ENCODE measurements at places on chromosomes 3 and 15. TPM values are rescaled to one million over a fixed set of nuclear protein-coding genes. Genes with fewer than 3 reads are reported as not detected.

GOLGA6A gene
- total RNA-seq = not detected

- no peak for DNase-seq
Measured at GRCh38 chr3:17980863-17981262, 238.4 kb upstream of the TBC1D5 start.

- DNase-seq = no peak
Measured at GRCh38 chr3:131981323-131981722, 53.5 kb downstream of the CPNE4 start.

TBC1D5 gene
- 90.1 TPM for total RNA-seq

BCHE gene
- 0.33 TPM for total RNA-seq

CFAP20DC gene
- 2.4 TPM for total RNA-seq

GRCh38 chr15:90558171-90558573 is 28.4 kb downstream of the CRTC3 start:
- DNase-seq = no peak

DNA sequence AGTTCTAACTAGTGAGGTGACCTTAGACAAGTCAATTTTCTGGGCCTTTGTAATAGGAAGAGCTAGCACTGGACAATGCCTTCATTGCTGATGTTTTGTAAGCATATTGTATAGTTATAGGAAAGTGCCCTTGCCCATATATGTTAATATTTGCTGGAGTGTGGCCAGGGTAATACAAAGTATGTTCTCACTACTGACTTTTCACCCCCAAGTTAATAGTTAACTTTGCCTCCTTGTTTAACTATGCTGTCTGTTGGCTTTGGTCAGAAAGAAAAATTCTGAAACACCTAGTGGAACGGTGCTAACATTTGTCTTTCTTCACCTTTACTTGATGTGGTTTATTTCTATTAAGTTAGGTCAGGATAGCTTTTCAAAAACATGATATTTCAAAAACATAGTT is 287.4 kb upstream of the CTNNB1 start:
- DNase-seq = no peak

LRRIQ4 gene
- total RNA-seq = 0.15 TPM

CCDC9B gene
- 9.4 TPM for total RNA-seq

DNA sequence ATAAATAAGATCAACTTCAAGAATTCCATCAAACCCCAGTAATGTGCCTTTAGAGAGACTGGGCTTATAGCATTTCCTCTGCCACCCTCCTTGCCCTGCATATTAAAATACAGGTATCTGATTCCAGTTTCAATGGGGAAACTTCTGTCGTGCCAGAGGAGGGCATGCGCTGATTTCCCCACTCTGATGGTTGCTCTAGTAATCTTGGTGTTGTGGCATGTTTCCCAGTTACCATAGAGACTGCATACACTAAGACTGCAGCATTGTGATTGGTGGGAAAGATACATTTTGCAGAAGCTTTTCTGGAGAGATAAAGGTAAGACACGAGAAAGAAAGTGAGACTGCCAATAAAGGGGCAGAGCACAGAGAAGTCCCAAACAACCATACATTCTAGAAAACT is 225.6 kb downstream of the TIGIT start:
- no peak for DNase-seq

DNA sequence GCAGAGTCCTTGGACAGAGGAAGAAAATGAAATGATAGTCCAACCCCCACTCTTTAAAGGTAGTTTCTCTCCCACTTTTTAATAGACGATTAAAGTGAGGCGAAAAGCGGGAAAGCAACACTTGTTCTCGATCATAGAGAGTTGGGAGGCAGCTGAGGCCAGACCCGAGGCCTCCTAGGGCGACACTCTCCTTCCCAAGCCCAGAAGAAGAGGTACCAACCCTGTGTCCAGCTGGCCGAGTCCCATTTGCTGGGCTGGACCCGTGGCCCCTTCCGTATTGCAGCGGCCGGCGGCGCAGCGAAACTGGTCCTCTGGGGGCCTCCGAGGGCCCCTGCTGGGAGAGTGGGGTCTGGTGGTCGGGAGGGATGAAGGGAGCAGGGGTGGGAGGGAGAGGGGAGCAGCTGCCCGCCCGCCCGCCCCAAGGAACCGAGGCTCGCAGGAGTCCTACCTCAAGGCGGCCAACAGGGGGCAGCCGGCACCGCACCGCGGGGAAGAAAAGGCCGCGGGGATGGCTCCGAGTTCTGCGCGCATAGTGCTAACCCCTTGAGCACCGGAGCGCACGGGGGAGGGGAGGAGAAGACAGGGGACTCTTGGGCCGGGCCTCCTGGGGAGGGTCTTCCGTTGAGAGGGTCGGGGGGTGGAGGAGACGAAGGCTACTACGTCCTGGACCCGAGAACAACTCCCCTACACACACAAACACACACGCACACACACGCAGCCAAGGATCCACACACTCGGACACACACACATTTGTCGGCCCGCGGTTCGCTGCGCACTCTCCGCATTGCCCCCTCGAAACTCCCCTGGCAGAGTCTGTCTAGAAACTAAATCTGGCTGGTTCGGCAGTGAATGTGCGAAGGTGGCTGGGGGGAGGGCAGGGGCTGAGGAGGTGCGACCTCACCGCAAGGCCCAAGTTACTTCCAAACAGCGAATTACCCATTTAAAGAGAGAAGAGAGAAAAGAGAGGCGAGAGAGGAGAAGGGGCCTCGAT is 2.0 kb downstream of the WNT5A start:
- peak; percentile 86 for DNase-seq

GRCh38 chr3:196941729-196942225 is 551 bp downstream of the NCBP2 start:
- DNase-seq = peak; percentile 41

GRCh38 chr3:119912220-119912619 is 130.3 kb downstream of the NR1I2 start:
- no peak for DNase-seq

DNA sequence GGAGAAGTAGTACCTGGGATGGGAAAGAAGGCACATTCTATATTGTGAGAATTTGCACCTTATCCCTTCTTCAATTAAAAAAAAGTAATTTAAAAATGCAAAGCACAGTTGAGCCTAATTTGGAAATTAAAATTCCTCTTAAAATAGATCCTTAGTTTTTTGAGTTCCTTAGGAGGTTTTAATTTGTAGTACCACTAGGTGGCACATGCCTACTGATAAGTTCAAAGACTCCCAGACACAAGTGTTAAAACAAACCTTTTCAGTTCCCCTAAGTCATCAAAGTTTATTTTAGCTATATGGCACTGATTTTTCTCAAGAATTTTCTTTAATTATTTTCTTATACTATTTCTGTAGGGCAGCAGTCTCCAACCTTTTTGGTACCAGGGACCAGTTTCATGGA is 127.6 kb upstream of the AZI2 start:
- DNase-seq = no peak

GRCh38 chr15:66072616-66073361 is 180.8 kb downstream of the MEGF11 start:
- DNase-seq = no peak

- DNase-seq = peak; percentile 91
Measured at GRCh38 chr3:125990253-125990970, 21.4 kb downstream of the ROPN1B start.

DPPA2 gene
- not detected for total RNA-seq

DNA sequence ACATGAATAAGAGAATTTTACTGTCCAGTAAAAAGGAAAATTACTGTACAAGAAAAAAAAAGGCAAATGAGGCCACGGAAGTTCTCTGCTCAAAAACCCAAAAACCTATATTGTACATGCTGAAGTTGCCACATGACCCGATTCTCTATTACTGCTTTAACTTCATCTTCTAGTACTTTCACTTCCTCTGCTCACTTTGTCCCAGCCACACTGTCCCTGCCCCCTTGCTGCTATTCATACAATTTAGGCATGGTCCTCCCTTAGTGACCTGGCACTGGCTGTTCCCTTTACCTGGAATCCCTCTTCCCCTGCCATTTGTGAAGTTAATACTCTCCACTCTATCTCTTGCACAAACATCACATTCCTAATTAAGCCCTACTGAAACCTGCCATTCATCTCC is 457.4 kb downstream of the MAGI1 start:
- no peak for DNase-seq

TICRR gene
- total RNA-seq = 0.15 TPM

GRCh38 chr3:14554715-14555114 is 14.6 kb upstream of the GRIP2 start:
- DNase-seq = no peak

GADL1 gene
- not detected for total RNA-seq

- no peak for DNase-seq
Measured at GRCh38 chr15:81418444-81418843, 44.4 kb upstream of the TMC3 start.

GRCh38 chr3:184688251-184688881 is 23.5 kb downstream of the MAGEF1 start:
- no peak for DNase-seq
